ENCODE measurements at places on chromosomes 2 and 18. TPM values are rescaled to one million over a fixed set of nuclear protein-coding genes. Genes with fewer than 3 reads are reported as not detected.

Gene KCNE4
- 9.1 TPM for total RNA-seq

Gene FSIP2
- total RNA-seq = 5.8 TPM

Gene KLHL41
- 1.1 TPM for total RNA-seq

Gene STON1
- 16.2 TPM for total RNA-seq

Data from ureter (tissue), 1 donor.